ENCODE measurements at places on chromosomes 5 and 9.

DNA sequence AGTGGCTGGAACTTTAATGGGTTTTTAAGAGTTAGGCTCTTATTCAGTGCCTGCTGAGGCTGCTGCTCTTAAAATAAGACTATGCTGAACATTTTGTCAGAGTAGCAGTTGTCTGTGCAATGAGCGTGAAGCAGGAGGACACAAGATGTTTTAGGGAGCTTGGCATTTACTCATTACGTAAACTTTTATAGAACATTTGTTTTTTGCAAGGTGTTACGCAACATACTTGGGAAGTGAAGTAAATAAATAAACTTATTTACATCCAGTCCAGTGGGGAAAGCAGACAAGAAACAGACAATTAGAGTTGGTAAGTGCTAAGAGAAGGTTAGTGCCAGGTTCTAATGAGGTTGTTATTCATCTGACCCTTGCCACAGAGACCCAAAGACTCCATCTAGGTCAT, 226.0 kb downstream of the HINT1 start:
- DNase-seq: no peak

GRCh38 chr9:109974918-109975276, 194.9 kb downstream of the PALM2AKAP2 start:
- no peak for DNase-seq

GRCh38 chr9:93648181-93648580, 71.8 kb downstream of the PHF2 start:
- DNase-seq: no peak

GRCh38 chr5:6823996-6824395, 110.8 kb downstream of the TENT4A start:
- DNase-seq: no peak

- no peak for DNase-seq
Measured at GRCh38 chr5:171309276-171310211, 496 bp downstream of the TLX3 start.

DNA sequence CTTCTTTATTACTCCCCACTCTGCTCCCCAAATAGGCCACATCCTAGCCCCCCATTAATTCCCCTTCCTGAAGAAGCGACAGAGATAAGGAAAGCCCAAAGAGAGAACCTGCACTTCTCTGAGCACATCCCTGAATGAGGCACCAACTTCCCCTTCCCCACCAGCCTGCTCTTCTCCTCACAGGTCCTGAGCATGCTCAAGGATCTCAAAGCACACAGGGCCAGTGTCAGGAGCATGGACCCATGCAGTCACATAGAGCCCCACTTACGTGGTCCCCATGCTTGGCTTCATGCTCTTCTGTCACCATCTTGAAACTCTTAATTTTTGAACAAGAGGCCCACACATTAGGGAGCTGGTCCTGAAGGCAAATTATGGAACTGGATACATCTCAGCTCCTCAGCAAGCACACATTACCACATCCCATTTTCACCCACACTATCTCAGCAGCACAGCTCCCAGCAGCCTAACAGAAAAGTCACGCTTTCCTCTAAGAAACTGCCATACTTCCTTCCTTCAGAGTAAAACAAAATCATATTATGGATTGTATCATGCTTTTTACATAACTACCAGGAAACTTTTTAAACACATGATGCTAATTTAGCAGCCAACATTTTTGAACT, 99.8 kb downstream of the NFIB start:
- DNase-seq: no peak

All from trophoblast cell (in vitro differentiated cells and primary cell).